H1 (cell line): ENCODE measurements at places on chromosomes 12 and 14. TPM values are rescaled to one million over a fixed set of nuclear protein-coding genes. Genes with fewer than 3 reads are reported as not detected.

GRCh38 chr14:61346221-61346620 is 24.8 kb downstream of the PRKCH start:
- H3K27ac ChIP-seq = no peak overlapping the region
- H3K27me3 ChIP-seq = no peaks in the 10 kb centered on the region
- H3K4me1 ChIP-seq = no peaks in the 10 kb centered on the region; the same call in 1 of the 2 replicates
- no peak overlapping the region for H3K4me3 ChIP-seq
- H3K36me3 ChIP-seq = no peaks in the 10 kb centered on the region

The ATN1 gene
- total RNA-seq = 69.6 and 73.4 TPM in 2 replicates

DNA sequence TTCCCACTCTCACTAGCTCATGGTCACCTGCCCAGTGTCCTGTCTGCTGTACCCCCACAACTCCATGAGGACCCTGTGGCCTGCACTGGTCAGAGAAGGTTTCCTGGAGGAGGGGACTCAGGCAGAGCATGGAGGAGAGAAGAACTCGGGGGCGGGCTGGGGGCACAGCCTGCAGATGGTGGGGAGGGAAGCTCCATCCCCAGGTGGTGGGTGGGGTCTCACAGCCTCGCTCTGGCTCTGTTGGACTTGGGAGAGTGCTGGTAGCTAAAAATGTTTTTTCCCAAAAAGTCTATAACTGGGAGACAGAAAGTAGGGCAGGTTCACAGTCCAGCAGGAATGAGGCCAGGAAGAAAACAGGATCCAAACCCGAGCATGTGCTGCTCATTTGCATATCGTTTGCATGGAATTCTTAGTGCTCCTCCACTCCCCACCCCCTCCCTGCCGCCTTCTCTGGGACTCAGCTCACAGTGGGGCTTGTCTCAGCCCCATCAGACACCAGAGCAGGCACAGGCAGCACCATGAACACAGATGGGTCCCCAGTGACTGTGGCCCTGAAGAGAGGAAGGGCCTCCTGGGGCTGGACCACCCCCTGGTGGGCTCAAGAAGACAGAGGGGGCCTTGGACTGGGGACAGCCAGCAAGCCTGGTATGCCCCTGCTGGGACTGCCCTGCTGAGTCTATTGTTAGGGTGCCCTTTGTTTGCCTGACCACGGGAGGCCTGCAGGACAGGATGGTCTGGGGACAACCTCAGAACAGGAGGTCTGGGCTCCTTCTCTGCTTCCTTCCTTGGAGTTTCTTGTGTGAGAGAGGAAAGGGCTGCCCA is 67.0 kb upstream of the SFSWAP start:
- peaks cover 16% of the 10 kb centered on the region; the same call in 1 of the 2 replicates for H3K4me1 ChIP-seq
- no peak overlapping the region for H3K4me3 ChIP-seq
- DNase-seq = no peak
- no peak overlapping the region for H3K27ac ChIP-seq
- H3K27me3 ChIP-seq = no peaks in the 10 kb centered on the region

DNA sequence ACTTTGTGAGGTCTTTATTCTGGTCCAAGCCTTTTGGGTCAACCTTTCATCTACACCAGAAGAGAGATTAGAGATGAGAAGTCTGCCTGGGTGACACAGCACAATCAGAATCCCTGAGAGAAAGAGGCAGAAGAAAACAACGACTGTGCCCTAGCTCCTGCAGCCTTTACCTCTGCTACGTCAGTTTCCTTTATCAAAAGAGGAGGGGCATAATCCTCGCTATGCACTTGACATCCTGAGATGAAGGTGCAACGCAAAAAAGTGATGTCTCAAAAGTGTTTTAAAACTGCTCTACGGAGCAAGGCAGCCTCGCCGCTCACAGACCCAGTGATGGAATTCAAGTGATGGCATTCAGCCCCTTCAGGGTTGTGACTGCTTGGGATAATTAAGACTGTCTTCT is 21.7 kb downstream of the ZDHHC22 start:
- no peak overlapping the region for H3K4me3 ChIP-seq
- peaks cover 3% of the 10 kb centered on the region; the same call in 1 of the 2 replicates for H3K36me3 ChIP-seq
- peaks cover 18% of the 10 kb centered on the region for H3K4me1 ChIP-seq
- DNase-seq = no peak
- H3K27ac ChIP-seq = no peak overlapping the region
- H3K27me3 ChIP-seq = no peaks in the 10 kb centered on the region

- H3K4me1 ChIP-seq = peaks cover 4% of the 10 kb centered on the region
- peak; percentile 83 for DNase-seq
- no peaks in the 10 kb centered on the region for H3K36me3 ChIP-seq
- H3K27me3 ChIP-seq = 0 out of 2 replicates have a peak, but pooled peaks cover 2% of the 10 kb centered on the region
- H3K27ac ChIP-seq = no peak overlapping the region
Observed at GRCh38 chr14:100654814-100655740, 67.9 kb upstream of the BEGAIN start.

GRCh38 chr12:90854136-90854689 is 100.8 kb downstream of the CCER1 start:
- H3K27me3 ChIP-seq = no peaks in the 10 kb centered on the region
- no peak overlapping the region for H3K27ac ChIP-seq
- no peak for DNase-seq
- no peak overlapping the region for H3K4me3 ChIP-seq
- no peaks in the 10 kb centered on the region for H3K4me1 ChIP-seq

GRCh38 chr12:89768586-89769482 is 60.2 kb upstream of the ATP2B1 start:
- no peak overlapping the region for H3K27ac ChIP-seq
- H3K36me3 ChIP-seq = no peaks in the 10 kb centered on the region
- no peak for DNase-seq

The KRT5 gene
- total RNA-seq = not detected in 2 replicates

DNA sequence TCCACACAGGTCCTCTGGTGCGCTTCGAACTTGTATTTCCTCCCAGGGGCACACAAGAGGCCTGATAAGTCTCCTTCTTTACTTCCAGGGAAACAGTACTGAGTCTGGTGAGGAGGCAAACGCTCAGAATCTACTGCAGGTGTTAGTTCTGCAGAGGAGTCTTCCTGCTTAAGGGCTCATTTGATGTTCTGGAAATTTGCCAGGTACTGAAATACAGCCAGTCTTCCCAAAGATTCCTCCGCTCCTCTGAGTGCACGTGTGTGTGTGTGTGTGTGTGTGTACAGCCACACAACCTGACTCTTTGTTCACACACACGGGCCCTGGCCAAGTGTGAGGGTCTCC is 92.0 kb downstream of the FBXL14 start:
- peaks cover 3% of the 10 kb centered on the region; the same call in 1 of the 2 replicates for H3K4me1 ChIP-seq
- H3K27ac ChIP-seq = no peak overlapping the region
- H3K4me3 ChIP-seq = no peak overlapping the region
- no peak for DNase-seq
- no peaks in the 10 kb centered on the region for H3K27me3 ChIP-seq

The PGAM5 gene
- total RNA-seq = 84.0 and 92.7 TPM in 2 replicates

GRCh38 chr14:89851106-89851505 is 103.4 kb downstream of the EFCAB11 start:
- no peak overlapping the region for H3K4me3 ChIP-seq
- no peak for DNase-seq
- no peaks in the 10 kb centered on the region for H3K36me3 ChIP-seq
- H3K4me1 ChIP-seq = peaks cover 5% of the 10 kb centered on the region
- H3K27me3 ChIP-seq = no peaks in the 10 kb centered on the region

DNA sequence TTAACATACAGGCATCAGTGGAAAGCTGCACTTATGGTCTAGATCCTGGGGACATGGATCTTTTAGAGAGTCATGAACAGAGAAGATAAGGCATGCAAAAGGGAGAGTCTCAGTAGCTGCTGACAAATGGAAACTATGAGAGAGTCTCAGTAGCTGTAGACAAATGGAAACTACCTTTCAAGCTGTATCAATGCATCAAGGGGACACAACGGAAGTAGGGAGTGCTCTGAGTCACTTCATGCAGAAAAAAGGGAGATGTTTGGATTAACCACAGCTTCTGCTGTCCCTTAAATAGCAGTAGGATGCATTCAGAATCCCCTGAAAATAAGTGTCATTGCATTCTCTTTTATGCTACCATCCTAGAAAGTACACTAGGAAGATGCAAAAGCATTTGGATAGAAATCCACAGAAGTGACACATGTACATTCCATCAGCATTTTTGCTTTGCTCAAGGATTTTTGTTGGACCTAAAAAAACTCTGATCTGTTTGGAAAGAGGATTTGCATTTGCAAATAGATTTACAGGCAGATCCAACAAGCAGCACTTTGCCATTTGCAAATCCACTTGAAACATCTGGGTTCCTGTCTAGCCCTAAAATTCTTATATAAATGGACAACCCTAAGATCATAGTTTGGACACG is 227.5 kb upstream of the LMO3 start:
- no peak for DNase-seq
- H3K4me3 ChIP-seq = no peak overlapping the region
- 0 out of 2 replicates have a peak, but pooled peaks cover 2% of the 10 kb centered on the region for H3K4me1 ChIP-seq
- H3K27ac ChIP-seq = no peak overlapping the region
- no peaks in the 10 kb centered on the region for H3K36me3 ChIP-seq

The PRH2 gene
- not detected in 2 replicates for total RNA-seq

GRCh38 chr12:18306311-18306710 is 45.0 kb downstream of the PIK3C2G start:
- no peaks in the 10 kb centered on the region for H3K4me1 ChIP-seq
- no peaks in the 10 kb centered on the region for H3K36me3 ChIP-seq
- DNase-seq = no peak
- H3K27me3 ChIP-seq = no peaks in the 10 kb centered on the region

GRCh38 chr12:12819221-12819620 is 6.1 kb downstream of the DDX47 start:
- no peaks in the 10 kb centered on the region for H3K4me1 ChIP-seq
- H3K27me3 ChIP-seq = no peaks in the 10 kb centered on the region
- H3K4me3 ChIP-seq = no peak overlapping the region
- no peak for DNase-seq
- H3K36me3 ChIP-seq = peaks cover 24% of the 10 kb centered on the region
- H3K27ac ChIP-seq = no peak overlapping the region

The SYT10 gene
- 2.6 and 3.2 TPM in 2 replicates for total RNA-seq

DNA sequence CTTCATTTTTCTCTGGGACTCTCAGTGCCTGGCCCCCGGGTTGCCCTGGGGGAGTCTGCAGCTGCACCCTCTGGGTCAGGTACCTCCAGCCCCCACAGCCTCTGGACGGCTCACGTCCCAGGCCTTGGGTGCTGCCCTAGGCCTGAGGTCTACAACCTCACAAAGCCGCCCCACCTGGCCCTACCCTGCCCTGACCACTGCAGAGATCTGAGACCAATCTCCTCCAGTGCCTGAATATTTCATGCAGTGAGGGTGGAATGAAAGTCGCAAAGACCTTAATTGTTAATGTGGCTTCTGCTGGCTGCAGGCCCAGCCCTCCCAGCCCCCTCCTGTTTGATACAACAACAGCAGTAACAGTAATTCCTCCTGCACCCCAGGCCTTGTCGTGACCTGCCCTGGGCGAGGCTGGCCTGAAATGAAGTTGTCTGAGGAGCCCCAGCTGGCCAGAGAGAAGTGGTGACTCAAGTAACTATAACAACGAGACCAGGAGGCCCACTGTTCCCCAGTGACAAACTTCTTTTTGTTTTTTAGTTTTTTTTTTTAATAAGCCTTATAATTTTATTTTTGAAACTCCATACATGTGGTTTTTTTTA is 8.8 kb upstream of the CCDC85C start:
- no peak for DNase-seq
- H3K36me3 ChIP-seq = no peaks in the 10 kb centered on the region
- H3K4me1 ChIP-seq = no peaks in the 10 kb centered on the region
- no peak overlapping the region for H3K27ac ChIP-seq

The HOTAIR gene
- not detected in 2 replicates for total RNA-seq

DNA sequence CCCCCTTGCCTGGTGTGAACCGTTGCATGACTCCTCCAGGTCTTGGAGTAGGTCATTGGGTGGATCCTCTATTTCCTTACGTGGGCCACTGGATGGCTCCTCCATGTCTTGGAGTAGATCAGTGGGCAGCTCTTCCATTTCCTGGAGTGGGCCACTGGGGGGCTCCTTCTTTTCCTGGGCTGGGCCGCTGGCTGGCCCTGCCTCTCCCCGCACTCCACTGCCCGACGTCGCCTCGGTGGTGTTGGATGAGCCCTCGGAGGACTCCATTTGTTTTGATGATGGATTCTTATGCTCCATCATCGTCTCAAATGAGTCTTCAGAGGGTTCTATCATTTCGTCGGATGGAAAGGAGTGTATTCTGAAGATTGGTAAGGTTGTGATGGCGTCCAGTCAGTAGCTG is 19.1 kb downstream of the RTL1 start:
- no peaks in the 10 kb centered on the region for H3K36me3 ChIP-seq
- H3K27me3 ChIP-seq = no peaks in the 10 kb centered on the region
- H3K4me3 ChIP-seq = no peak overlapping the region
- H3K4me1 ChIP-seq = no peaks in the 10 kb centered on the region
- H3K27ac ChIP-seq = no peak overlapping the region
